ENCODE measurements at places on chromosomes 16 and 17.

DNA sequence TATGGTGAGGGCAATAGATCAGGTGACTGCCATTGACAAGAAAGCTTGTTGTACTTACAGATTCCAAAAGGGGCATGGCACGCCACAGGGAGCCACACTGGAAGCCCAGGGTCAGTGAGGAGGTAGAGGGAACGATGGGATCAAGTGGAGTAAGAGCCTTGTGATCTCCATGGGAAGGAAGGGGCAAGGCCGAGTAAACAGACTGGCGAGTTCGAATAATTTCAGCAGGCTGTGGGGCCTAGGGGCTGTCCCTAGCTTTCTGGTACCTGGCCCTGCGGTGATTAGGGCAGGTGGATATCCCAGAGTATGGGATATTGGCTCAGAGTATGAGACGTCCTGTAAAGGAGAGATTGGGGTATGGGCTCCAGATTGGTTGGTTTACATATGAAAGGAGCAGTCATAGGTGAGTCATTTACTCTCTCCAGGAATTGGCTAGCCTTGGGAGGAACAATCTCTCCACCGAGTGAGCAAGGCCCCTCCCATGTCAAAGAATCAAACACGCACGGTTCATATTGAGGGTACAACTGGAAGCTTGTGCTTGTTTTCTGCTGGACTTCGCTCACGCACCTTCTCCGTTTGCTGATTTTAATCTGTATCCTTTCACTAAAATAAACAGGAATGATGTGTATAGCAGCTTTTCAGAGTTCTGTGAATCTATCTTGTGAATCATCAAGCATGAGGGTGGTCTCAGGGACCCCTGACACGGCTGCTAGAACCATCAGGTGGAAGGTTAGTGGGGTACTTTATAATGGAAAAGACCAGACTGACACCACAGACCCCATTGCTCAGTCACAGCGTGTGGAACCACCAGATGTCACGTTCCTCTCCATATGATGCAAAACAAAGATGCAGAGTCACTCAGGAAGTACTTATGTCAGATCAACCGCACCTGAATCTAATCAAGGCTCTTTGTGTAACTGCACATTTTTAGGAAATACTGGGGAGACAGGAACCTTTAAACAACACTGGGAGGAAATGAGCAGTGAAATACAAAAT, 27.9 kb downstream of the GABARAPL2 start:
- DNase-seq = no peak

- DNase-seq = no peak
These were observed 40.5 kb downstream of the PSME3IP1 start for GRCh38 chr16:57145046-57146021.

GRCh38 chr17:61986898-61987297, 59.1 kb upstream of the INTS2 start:
- no peak for DNase-seq

DNA sequence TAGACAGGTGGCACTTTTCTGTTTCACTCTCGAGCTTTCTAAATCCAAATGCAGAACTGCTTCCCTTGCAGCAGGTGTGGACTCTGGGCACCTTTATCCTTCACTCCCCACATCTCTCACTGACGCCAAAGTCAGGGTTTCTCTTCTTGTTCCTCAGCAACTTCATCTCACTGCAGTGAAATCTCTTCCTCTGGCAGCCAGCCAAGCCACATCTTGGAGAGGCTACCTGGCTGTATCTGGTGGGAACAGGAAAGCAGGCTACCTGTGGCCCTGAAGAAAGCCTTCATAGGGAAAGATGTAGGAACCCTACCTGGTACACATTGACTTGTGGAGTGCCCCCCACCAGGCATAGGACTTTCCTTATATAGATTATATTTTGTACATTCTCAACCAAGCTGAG, 159.1 kb downstream of the UTP18 start:
- DNase-seq = no peak

DNA sequence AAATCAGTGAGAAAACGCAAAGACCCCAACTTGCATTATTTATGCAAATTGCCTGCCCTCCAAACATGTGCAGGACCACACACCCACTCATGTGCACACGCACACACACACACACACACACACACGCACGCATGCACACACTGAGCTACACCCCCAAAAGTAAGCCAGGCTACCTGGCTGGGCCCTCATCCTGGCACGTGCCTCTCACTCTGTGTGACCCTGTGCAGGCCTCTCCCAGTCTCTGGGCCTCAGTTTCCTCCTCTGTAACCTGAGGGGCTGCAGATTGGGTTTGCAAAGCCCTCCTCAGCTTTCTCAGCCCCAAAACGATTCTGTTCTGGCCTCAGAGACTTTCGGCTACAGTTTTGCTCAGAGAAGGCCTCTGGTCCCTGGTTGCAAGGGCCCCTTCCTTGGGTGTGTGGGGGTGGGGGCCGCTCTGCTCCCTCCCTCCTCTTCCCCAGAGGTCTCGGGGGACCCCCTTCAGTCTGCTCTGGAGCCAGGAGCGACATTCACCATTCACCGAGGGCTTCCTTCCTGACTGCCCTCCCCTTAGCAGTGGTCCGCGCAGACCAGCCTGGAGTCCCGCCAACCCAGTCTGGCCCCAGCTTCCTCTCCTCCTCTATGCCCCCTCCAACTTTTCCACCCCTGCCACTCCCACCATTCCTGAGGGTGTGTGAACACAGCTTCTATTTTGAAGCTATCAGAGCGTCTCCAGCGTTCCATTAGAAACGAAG, 5.4 kb upstream of the PIK3R6 start:
- no peak for DNase-seq

DNA sequence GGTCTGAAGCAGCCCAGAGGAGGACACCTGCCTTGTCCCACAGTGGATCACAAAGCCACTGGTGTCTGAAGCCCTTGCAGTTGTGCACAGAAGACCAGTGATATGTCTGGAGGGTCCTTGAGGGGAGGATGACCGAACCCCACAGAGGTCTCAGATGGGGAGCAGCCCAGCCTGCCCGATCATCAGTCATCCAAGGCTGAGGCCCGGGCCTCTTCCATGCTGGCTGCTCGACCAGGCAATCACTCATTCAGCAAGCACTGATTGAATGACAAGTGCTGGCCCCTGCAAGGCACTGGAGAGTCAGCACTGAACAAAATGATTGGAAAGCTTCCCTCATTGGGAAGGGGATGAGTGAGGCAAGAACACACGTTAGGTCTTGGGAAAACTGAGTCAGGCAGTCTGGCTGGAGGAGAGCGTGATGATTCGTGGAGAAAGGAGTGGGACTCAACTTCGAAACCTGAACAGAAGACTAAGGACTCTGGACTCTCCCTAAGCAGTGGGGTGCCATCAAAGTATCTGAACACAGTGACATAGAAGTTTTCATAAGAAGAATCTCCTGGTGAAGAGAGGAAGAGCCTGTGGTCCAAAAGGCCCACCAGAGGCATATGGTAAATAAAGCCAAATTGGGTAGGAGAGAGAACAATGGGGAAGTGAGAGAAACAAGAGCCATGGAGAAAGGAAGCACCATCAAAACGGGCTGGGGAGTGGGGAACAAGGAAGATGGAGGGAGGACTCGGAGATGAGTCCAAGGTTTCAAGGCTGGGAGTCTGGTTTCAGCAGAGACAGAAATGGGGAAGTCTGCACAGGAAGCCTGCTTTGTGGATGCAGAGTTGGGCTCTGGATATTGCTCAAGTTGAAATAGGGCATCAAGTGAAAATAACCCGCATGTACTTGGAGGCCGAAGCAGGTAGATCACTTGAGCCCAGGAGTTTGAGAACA, 10.2 kb downstream of the PIK3R5 start:
- no peak for DNase-seq

GRCh38 chr17:77505181-77505639, 364.4 kb downstream of the SEC14L1 start:
- no peak for DNase-seq

GRCh38 chr17:2700491-2701141, 10.9 kb downstream of the CLUH start:
- no peak for DNase-seq

DNA sequence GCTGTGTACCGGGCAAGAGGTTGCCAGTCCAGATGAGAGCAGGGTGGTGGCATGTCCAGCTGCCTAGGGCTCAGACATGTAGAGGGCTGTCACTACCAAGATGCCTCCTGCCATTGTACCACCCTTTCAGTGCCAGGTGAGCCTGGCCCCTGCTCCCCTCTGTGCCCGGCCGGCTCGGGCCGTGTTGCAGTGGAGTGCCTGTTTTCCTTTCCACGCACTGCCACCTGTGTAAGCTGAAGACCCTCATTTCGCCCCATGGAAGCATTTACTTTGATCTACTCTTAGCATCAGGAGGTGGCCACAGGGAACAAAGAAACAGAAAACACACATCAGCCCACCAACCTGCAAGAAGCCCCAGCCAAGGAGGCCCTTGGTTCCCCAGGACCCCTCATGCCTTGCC, 4.6 kb upstream of the RBFOX3 start:
- no peak for DNase-seq

GRCh38 chr17:65359016-65359415, 202.4 kb downstream of the AXIN2 start:
- no peak for DNase-seq

DNA sequence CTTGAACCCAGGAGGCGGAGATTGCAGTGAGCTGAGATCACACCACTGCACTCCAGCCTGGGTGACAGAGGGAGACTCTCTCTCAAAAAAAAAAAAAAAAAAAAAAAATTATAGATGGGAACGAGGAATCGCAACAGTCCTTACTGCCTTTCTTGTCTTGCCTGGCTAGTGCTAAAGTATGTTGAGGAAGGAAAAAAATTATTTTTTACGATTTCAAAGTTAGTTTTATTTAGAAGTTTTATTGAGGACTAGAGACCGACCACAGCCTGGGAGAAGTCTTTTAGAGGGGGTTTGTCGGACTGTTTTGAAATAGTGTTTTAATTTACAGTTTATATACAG, 15.8 kb upstream of the DNAH17 start:
- DNase-seq = no peak

GRCh38 chr16:83403761-83404160, 404.0 kb upstream of the HSBP1 start:
- DNase-seq = no peak

GRCh38 chr17:77609553-77610517, 348.7 kb upstream of the TNRC6C start:
- DNase-seq = no peak

DNA sequence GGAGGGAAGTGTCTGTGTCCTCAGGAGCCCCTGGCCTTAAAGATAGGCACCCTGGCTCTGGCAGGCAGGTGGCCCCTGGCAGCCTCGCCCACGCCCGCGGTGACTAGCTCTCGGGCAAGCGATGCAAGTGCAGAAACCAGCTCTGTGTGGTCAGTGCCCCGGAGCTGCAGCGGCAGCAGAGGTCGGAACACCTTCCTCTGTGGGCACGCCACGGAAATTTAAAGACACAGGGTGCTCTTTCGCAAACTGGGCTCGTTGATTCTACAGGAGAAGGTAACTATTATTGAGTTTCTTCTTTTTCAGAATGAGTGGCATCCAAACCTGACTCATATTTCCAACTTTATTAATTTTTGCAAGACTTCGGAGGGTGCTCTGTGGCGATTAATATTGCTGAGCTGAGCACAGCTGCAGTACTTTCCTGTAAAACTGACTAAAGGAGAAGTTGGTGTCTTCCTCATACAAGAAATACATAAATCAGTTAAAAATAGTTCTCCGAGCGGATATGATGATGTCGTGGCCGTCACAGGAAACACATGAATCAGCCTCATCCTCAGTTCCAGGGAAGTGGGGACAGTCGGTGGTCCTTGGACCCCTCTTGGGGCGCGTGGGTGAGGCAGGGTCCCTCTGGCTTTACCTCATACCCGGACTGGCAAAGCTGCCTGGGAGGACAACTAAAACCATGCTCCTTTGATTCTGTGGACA, 120.2 kb downstream of the METRNL start:
- no peak for DNase-seq

GRCh38 chr17:16470265-16470664, 21.7 kb downstream of the LRRC75A start:
- peak; percentile 57 for DNase-seq

- DNase-seq = no peak
These were observed 28.7 kb downstream of the NOS2 start for GRCh38 chr17:27771586-27771985.

- DNase-seq = no peak
These were observed 11.9 kb upstream of the SHCBP1 start for GRCh38 chr16:46632778-46633733.

GRCh38 chr17:28476076-28476865, 2.8 kb downstream of the SLC13A2 start:
- DNase-seq = no peak

All from retina (tissue), 1 donor.